ENCODE measurements at places on chromosomes 11 and 22.

GRCh38 chr22:46537225-46537945 lies at the start of gene CELSR1:
Gene CELSR1 (minus strand): TSS chr22:46537620. CDS start chr22:46537170, 450 bp downstream.
- DNase-seq = no peak

- peak; percentile 11 for DNase-seq
Observed at GRCh38 chr22:39900306-39901227, at the start of gene GRAP2. Gene GRAP2 (plus strand): TSS chr22:39901084. CDS start chr22:39947107, 46,023 bp downstream.

DNA sequence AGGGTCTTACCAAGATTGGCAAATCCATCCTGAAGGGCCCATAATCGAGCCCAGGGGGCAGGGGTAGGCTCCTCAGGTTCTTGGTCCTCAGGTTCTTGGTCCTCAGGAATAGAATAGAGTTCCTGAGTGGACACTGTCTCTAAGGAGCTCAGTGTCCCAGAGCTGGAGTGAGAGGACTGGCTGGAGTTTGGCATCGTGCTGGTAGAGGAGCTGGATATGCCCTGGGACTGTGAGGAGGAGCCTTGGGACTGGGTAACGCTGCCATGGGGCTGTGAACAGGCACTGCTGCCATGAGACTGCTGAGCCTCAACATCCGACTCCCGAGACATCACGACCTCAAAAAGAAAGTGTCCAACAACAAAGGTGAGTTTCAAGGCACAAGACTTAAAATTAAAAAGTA lies 7.2 kb downstream of the CHEK2 start:
- no peak for DNase-seq

GRCh38 chr11:63920939-63921417 lies 4.0 kb upstream of the RCOR2 start:
- DNase-seq = no peak

- no peak for DNase-seq
Observed at GRCh38 chr22:37892566-37893335, 13.3 kb upstream of the MICALL1 start.

GRCh38 chr11:61630089-61630488 lies 49.2 kb upstream of the SYT7 start:
- no peak for DNase-seq

DNA sequence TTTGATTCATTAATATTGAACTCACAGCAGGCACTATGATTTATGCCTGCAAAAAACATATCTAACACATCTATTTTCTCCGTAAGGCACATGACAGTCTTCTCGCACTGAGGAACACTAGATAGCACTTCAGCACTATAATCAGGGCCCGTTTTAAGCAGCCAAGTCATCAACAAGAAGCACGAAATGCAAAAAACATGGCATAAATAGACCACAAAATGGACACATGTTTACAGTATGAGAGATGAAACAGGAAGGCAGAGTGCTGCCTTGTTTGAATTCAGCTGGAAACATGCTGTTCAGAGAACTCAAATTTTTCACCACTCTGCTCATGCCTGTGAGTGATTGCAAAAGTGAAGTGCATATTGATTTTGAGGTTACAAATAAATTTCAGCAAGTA lies 205.8 kb upstream of the PDGFD start:
- DNase-seq = no peak

Data from AML-193 (cell line).